ENCODE measurements at places on chromosomes 5 and 9. TPM values are rescaled to one million over a fixed set of nuclear protein-coding genes. Genes with fewer than 3 reads are reported as not detected.
A peak's percentile ranks its signal among the peaks of the same experiment; 100 is the strongest.

Gene DBH
- total RNA-seq: not detected

Gene ANKRD18B
- 0.13 TPM for total RNA-seq

Gene PCDHGC4
- total RNA-seq: 2.8 TPM

Gene RELL2
- total RNA-seq: 0.34 TPM

Gene PCDHGA6
- total RNA-seq: 8.9 TPM

Gene INVS
- total RNA-seq: 7.8 TPM

Gene TAF11L10
- not detected for total RNA-seq

- DNase-seq: no peak
Observed at GRCh38 chr9:34869390-34869789, 88.7 kb upstream of the PHF24 start.

- DNase-seq: no peak
Observed at GRCh38 chr5:119409235-119409815, 43.0 kb upstream of the HSD17B4 start.

DNA sequence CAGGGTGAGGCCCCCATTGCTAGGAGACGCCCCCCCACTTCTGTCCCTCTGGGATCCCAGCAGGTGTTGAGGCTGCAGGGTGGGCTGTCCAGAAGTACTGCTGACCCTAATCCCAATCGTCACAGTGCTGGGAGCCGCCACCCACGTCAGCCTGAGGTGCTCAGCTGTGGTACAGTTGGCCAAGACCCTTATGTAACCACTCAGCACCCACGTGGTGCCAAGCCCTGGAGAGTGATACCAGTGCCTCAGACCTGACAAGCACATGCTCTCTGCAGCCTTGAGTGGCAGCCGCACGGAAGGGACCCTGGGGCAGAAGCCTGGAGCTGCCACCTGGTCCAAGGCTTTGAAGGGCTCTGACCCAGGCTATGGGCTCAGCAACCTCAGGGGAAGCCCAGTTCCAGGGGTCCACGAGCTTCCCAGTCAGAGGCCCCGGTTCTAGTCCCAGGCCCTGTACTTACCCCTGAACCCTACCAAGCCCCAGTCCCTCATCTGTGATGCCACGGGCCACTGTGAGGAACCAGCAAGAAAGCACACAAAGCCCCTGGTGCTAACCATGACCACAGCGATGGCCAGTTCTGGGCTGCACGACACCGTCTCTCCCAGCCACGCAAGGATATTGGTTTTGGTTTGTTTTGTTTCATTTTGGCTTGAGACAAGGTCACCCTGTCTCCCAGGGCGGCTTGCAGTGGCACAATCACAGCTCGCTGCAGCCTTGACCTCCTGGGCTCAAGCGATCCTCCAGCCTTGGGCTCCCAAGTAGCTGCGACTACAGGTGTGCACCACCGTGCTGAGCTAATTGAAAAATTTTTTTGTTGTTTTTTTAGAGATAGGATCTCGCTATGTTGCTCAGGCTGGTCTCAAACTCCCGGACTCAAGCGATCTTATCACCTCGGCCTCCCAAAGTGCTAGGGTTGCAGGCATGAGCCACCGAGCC lies 50.7 kb downstream of the DBH start:
- DNase-seq: peak; percentile 57

DNA sequence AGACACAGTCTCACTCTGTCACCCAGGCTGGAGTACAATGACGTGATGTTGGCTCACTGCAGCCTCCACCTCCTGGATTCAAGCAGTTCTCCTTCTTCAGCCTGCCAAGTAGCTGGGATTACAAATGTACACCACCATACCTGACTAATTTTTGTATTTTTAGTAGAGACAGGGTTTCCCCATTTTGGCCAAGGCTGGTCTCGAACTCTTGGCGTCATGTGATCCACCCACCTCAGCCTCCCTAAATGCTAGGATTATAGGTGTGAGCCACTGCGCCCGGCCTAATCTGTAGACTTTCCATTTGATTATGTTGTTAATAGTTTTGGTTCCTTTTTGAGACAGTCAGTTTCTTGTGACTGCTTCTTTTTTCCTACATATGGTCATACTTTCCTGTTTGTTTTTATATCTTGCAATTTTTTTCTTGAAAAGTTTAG lies 31.0 kb downstream of the MTREX start:
- DNase-seq: no peak

- no peak for DNase-seq
Observed at GRCh38 chr9:107249665-107250285, 33.3 kb upstream of the RAD23B start.

DNA sequence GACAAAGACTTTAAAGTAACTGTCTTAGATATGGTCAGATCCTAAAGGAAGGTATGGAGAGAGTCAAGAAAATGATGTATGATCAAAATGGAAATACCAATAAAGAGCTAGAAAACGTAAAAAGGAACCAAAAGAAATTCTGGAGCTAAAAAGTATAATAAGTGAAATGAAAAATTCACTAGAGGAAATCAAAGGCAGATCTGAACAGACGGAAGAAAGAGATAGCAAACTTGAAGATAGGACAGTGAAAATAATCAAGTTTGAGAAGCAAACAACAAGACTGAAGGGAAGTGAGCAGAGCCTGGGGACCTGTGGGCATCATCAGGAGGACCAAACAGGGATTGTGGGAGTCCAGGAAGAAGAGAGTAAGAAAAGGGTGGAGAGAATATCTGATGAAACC lies 115.4 kb downstream of the EHMT1 start:
- DNase-seq: no peak

GRCh38 chr9:13491493-13492424 lies 212.3 kb upstream of the MPDZ start:
- no peak for DNase-seq

DNA sequence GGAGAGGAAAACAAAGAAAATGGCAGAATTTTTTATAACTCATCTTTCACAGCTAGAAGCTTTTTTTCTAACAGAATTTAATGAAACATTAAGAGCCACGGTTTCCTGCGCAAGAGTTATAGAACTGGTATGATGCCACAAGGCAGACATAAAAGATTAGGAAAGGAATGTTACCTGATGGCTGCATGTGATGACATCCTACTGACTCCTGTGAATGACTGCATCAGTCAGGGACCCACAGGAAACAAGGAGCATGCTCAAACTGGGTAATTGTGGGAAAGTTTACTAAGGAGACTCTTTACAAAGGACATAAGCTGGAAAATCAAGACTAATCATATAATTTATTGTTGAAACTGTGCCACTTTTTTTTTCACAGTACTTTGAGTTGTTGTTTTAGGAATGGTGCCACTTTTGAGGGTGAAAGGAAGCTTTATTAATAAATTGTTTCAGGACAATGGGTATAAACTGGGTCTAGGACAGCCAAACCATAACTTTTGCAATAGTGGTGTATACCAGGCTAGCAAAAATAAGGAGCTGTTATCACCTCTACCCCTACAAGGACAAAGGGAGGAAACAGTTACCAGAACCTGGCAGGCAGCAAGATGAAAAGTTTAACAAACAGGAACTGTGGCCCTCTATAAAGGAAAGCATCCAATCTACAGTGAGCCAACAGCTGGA lies 5.1 kb upstream of the TSLP start:
- no peak for DNase-seq

- no peak for DNase-seq
Observed at GRCh38 chr5:138944527-138945322, 69.6 kb upstream of the LRRTM2 start.

DNA sequence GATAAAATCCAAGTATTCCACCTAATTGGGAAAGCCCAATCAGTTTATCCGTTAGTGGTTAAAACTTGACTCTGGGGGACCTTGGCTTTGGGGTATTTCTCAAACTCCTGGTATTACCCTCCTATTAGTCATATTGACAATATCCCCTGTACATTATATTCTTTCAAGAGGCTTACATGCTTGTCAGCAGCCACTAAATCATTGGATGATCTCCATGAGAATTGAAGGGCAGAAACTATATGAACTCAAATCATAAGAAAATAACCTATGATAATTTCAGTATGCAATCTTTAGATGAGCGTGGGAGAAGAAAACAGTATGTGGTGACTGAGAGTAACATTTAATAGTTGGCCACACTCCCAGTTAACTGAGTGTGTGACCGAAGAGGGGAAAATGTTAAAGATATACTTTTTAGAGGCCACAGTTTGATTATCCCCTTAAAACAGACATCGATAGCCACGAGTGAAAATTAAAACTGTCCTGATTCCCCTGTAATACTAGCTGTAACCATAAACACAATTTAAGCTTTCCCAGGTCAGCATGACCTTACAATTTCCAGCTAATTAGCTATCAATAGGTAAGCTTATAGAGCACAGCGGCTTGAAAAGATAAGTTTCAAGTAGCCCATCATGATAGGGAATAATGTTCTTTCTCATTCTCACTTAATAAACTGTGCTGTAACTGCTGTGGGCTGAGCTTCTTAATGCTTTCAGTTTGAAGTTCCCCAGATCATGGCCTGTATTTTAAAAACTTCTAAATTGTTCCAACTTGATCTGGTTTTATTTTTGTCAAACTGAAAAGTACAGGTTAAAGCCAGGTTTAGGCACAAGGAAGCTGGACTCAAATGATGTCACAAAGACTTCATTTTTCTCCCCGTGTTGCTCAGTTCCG lies 58.6 kb downstream of the PUM3 start:
- DNase-seq: no peak

- DNase-seq: no peak
Observed at GRCh38 chr5:63262185-63262981, 683.8 kb downstream of the LRRC70 start.

GRCh38 chr5:143315929-143316328 lies 87.6 kb downstream of the NR3C1 start:
- DNase-seq: no peak

- DNase-seq: no peak
Observed at GRCh38 chr5:157160001-157160400, 6.1 kb downstream of the GARIN3 start.

GRCh38 chr9:134602547-134603362 lies 38.8 kb upstream of the COL5A1 start:
- DNase-seq: no peak

GRCh38 chr5:176742246-176743105 lies 67.9 kb upstream of the UNC5A start:
- DNase-seq: no peak

- no peak for DNase-seq
Observed at GRCh38 chr5:175837171-175837699, 34.1 kb upstream of the CPLX2 start.
